ENCODE measurements at places on chromosomes 2 and 18.

DNA sequence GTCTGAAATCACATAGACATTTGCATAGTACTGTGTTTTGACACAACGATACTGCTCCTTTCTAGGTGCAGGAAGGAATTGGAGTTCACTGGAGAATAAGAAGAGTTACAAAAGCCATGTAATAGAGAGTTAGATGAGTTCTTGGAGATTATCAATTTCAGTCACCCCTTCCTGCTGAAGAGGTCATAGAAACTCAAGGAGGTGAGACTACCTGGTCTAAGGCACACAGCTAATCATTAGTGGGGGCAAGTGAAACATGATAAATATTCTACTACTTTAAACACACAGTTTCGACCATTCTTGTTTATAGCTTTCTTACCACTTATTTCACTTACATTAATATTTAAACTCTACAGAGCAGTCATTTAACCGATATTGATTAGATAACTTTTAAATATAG lies 286.9 kb upstream of the NXPH2 start:
- DNase-seq, result no peak

DNA sequence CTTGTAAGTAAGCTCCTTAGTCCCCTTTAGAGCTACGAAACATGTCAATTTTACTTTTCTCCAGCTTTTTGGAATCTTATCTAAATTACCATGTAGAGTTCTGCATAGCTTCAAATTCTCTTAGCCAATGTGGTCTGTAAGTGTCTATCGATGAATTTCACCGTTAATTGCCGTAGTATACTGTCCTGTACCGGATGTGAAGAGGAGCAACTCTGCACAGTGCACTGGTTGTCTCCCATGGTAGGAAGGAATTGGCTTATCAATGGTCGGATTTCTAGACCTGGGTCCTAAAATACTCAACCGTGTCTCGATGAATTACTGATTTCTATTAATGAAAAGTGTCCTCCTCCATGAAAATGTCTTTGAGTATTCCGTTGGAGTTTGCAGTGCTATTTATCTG lies 1.9 kb downstream of the NOP58 start:
- DNase-seq, result no peak

GRCh38 chr2:176656038-176656775 lies 387.0 kb downstream of the MTX2 start:
- DNase-seq, result no peak

GRCh38 chr2:108691447-108691846 lies 27.8 kb upstream of the RANBP2 start:
- no peak for DNase-seq

DNA sequence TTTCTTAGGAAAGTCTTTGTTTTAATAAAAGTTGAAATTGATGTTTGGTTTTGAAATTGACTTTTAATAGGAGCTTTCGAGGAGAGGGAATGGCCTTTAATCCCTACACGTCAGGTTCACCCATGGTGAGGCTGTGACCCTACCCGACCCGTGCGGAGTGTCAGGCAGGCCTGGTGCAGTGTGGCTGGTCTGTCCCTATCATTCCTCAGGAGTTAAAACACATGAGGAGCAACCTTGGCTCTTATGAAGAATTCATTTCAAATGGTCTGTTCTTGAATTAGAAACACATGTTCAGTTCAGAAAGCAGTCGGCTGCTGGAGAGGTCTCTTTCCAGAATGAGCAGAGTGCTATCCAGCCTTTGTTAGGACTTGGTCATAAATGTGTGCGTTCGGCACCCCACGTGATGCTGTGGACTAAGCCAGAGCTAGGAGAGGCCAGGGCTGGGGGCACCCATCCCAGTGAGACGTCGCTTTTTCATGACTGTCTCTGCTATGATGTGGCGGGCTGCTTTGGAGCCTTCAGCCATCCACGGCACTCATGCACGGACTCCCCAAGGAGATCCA lies 54.7 kb downstream of the EMILIN2 start:
- DNase-seq, result no peak

- no peak for DNase-seq
Observed at GRCh38 chr2:240178564-240178963, 38.1 kb upstream of the OTOS start.

- DNase-seq, result no peak
Observed at GRCh38 chr2:38407111-38407682, 30.1 kb upstream of the ATL2 start.

GRCh38 chr2:221857719-221858118 lies 285.6 kb upstream of the EPHA4 start:
- no peak for DNase-seq

DNA sequence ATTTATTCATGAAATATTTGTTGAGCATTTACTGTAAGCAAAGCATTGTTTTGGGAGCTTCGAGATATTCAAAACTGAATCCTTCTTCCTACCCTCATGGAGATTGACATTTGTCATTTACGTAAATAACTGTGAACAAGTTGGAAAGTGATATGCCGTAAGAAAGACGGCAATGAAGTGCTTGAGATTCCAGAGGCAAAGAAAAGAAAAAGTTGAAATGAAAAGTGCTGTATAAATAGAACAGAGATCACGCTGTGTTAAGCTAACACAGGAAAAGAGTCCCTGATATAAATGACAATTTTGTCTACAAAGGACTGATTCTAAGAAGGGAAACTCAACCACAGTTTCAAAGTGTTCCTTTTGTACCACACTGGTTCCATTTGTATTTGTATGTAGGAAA lies 1.8 kb downstream of the CHRNA1 start:
- DNase-seq, result no peak

DNA sequence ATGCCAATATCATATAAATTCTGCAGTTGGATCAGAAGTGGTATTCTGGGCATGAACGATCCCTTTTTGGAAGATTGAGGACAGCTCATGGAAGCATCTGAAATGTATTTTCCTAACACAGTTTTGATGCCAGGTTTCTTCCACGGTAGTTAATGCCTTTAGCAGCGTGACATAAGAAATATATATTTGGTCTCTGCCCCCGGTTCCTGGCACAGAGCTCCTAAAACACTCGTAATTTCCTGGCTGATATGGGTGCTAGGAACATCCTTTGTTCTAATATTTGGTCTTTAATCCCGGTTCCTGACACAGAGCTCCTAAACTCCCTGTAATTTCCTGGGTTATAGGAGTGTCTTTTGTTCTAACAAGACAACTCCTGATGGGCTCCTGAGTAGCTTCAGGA lies 8.2 kb upstream of the CABLES1 start:
- no peak for DNase-seq

- DNase-seq, result no peak
Observed at GRCh38 chr2:129055824-129056223, 737.2 kb upstream of the HS6ST1 start.

DNA sequence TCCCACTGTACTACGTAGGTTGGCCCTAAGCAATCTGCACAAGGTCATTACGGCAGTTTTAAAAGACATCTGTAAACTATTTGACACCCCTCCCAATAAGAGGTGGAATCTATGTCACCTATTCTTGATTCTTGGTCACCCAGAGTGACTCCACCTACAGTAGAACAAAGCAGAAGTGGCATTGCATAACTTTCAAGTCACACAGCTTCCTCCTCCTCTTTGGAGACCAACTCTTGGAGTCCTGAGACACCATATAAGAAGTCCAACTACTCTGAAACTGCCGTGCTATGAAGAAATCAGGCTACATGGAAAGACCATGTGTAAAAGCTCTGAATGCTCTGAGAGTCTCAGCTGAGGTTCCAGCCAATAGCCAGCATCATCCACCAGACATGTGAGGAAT lies 253.5 kb upstream of the CDH20 start:
- DNase-seq, result no peak

DNA sequence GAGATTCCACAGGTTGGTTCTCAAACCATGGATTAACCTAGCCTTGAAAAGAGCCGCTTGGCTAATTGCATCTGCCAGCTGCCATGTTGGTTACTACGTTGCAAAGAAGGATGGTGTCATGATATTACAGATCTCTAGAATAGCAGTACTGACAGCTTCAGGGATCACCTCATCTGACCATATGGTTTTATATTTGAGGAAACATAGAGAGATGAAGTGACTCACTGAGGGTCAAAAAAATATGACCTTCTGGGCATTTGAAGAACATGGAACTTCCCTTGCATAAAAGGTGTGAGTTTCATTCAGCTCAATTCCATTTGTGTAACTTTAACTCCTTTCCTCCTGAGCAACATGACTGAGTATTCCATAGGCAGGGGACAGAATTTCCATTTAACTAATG lies 242.3 kb downstream of the SETBP1 start:
- peak; percentile 31 for DNase-seq

DNA sequence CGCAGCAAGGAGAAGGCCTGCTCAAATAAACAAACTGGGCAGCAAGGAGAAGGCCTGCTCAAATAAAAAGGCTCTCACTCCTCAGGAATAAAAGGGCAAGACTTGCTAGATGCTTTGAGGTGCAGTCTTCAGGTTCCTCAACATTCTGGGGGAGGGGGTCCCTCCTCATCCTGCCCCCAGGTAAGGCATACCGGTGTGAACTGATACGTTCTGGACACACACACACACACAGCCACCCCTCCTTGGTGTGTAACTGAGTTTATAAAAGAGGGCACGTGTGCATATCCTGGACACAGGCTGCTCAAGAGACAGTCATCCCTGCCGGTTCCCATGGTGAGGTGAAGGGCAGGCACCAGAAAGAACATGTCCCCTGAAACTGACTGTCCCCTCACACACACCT lies 4.5 kb downstream of the TEX261 start:
- DNase-seq, result no peak

GRCh38 chr2:57376985-57377384 lies 669.6 kb upstream of the VRK2 start:
- no peak for DNase-seq

DNA sequence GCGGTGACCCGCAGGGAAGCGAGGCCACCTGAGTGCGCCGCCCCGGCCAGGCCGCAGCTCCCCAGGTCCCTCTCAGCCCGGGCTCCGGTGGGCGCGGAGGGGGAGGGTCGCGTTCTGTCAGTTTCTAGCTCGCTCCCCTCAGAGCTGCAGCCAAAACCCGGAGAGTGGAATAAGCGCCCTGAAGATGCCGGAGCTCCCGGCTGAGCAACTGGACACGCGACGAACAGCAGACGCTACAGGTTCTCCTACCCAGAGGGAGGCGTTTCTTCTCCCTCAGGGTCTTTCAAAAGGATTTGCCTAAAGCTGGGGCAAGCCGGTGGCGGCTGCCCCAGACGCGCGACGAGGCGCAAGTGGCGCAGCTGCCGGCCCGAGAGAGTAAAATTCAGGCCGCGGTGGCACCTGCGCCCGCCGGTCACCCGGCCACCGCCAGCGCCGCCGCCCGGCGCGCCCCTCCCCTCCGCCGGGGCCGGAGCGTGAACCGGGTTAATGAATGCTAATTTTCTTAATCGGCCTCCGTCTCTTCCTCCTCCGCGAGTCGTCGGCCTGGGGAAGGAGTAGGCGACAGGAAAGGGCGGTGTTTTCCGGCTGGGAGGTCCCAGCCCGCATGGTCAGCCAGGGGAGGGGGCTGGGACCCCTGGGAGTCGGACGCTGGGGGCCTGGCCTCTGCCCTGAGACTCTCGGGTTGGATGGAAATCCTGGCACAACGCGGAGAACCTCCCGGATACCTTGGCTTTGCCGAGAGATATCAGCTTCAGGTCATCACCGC lies 845 bp upstream of the CDC42EP3 start:
- peak; percentile 62 for DNase-seq

- no peak for DNase-seq
Observed at GRCh38 chr2:62136956-62137830, 58.7 kb upstream of the B3GNT2 start.

- no peak for DNase-seq
Observed at GRCh38 chr2:111135910-111136297, 15.2 kb downstream of the BCL2L11 start.

GRCh38 chr18:11047817-11048216 lies 101.6 kb downstream of the PIEZO2 start:
- DNase-seq, result no peak

DNA sequence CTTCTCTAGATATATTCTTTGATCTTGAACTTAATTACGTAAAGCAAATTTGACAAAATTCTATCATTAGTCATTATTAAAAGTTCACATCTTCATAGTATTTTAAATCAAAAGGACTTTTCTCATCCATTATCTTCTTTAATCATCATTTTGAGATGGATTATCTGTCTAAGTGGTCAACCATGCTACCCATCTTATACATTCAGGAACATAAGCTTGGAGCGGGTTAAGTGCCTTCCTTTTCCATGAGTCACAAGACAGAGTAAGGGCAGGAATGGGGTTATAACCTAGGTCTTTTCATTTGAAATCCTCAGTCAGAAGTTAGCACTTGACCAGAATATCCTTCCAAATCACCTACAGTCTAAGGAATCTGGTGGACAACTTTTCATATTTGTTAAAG lies 297.1 kb downstream of the TCF4 start:
- DNase-seq, result no peak

DNA sequence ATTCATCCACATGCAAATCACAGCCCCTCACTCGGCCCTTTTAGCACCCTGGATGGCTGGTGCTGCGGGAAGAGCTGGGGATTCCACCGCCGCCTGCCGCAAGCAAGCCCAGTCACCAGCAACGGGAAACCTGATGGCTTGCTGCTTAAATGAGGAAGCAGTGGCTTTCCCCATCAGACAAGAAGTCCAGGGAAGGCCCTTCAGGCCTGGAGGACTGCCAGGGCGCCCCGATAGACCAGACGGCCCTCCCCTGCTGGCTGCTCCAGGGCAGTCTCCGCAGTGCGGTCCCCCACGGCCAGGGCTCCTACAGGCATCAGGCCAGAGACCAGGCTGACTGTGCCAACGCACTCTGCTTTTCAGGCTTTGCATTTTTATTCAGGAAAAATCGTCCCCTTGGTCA lies 439.1 kb downstream of the EIPR1 start:
- no peak for DNase-seq

DNA sequence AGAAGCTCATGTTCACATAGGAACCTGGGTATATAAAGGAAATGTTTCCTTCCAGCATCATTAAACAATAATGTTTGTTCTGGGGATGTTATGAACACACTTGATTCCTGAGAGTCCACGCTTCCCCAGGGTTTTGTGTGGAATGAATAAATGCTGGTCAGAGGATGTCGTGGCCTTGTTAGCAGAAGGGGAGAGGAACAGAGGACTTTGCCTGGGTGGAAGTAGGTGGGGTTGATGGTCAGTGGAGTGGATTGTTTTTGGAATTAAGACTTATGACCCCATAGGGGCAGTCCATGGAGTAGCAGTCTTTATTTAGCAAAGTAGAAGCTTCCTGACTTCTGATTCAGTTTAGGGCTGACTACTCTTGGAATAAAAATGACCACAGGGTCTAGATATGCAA lies 139.6 kb downstream of the MYO1B start:
- no peak for DNase-seq

DNA sequence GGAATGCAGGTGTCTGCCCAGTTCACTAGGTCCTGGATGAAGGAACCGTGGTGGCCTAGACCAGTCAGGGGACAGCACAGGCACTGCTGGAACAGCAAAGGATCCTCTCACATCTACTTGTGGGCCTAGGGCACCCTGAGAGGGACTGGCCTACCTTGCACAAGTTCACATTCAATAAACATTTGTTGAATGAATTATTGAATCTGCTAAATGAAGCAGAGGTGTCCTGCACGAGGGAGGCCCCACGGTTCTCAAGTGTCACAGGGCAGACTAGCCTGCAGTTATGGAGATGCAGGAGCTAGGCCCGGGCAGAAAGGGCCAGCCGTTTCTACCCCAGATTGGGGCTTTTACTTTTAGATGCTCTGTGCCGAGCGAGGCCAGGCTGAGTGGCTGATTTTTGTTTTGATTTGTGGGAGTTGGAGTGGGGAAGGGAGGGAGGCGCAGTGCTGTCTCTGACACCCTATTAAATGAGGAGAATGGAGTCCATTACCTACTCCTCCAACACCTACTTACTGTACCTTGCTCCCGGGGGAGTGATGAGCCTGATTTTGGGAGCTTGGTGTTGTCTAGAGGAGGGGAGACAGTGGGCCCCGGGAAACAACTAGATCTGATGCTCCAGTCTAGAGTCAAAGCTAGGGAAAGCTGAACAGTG lies 18.4 kb downstream of the SH2D6 start:
- DNase-seq, result no peak

Data from smooth muscle cell of the brain vasculature (primary cell).